Stimulated activated CD4-positive, alpha-beta T cell treated with anti-CD3 and anti-CD28 coated beads, Interleukin-4, amount 100 ng/mL, for 48 hours (primary cell): ENCODE measurements at places on chromosomes 7 and 10.

DNA sequence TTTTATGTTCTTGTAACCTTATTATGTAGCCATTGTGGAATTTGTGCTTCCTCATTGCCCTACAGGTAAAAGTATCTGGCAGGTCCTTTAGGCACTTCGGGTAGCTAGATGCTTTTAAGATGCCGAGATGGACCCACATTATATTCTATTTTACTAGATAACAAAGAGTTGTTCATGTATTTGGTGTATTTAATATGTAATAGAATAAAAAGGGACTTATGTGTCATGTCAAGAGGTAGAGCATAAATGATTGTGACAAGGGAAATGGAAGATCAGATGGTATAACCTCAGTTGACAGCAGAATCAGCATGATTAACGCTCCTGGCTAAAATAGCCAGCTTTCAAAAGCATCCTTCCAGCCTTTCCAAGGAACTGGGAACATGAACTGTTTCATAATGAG, 50.6 kb downstream of the NPY start:
- no peak for DNase-seq

- no peak for DNase-seq
Measured at GRCh38 chr7:29196191-29196590, 1.6 kb downstream of the CHN2 start.

DNA sequence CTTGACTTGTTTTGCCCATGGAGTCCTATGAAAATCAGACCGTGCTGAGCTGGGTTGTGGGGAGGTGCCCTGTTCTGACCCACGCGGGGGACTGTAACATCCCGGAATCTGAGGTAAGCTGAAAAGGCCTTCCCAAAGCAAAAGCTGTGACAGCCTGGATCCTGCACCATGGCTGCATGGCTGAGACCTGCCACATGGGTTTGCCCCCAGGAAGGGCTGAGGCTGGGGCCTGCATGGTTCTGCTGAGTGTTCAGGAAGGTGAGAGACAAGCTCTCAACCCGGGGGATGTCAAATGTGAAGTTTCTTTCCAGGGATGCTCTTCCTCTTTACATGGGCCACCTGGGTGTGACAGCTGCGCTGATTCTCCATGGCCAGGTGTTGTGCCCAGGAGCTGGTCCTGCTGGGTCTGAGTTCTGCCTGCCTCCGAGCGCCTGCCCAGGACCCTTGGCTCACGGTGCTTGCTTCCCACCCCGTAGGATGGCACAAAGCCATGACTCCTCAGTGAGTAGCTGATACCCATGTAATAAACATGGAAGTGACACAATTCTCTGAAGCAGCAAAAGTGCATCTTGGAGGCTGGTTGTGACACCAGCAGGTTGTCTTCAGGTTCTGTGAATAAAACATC, 58.3 kb downstream of the VIPR2 start:
- DNase-seq: no peak

DNA sequence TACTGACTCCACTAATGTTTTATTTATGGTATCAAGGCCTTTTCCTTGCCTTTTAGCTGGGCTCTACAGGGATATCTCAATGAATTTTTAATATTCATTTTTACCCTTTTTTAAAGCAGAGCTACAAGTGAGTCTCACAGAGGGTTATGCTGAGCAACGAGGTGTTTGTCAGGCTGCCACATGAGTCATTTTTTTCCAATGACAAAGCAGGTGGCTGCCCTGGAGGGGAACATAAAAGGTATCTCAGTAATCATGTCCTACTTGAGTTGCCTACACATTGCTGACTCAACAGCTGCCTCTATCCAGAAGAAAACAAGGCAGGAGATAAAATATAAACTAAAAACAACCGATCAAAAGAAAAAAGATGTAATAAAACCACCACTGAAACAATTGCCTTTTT, 1004.9 kb upstream of the POT1 start:
- no peak for DNase-seq

- DNase-seq: peak; percentile 73
Measured at GRCh38 chr7:100965723-100966541, 3.4 kb upstream of the MUC12 start.

DNA sequence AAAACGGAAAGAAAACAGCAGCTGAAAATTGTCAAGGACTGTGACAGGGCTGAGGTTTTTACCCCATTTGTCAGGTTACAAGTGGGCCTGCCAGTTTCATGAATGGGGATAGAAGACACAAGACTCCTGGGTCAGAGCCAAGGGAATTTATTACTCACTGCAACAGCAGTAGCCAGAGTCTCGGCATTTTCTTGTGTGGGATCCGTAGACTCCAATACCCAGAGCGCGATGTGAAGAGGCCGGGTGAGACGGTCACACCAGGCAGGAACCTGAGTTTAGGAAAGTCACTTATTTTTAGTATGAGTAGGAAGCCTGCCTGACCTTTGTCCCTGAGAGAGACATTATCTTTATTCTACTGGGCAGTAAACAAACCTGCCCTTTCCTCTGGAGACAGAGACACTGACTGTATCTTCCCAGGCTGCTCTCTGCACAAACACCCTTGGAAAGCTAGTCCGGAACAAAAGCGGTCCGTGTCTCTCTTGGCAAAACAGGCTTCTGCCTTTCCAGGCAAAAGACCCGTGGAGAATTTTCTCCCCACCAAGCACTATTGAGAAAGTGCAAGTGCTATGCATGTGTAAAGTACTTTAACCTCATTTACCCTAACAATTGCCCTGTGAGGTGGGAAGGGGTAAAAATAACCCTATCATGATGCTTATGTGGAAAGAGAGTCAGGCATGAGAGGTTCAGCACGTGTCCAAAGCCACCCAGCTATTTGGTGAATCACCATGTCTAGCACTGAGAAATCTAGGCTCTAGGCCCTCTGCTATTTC, 58.4 kb downstream of the JCAD start:
- no peak for DNase-seq

DNA sequence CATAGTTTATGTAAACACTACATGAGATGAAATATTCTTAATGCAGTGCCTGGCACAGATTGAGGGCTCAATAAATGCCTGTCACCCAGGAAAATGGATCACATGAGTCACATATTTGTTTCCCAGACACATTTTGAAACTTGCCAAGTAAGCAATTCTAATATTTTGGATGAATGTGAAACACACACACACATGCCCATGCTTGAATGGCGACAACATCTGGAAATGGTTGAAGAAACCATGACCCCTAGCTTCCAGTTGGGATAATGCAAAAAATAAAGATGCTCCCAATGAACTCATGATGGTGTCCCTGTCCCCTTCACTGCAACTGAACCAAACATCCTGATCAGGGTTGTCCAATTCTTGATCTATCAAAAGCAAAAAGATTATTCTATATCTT, 797.3 kb downstream of the XPNPEP1 start:
- no peak for DNase-seq

GRCh38 chr7:128453836-128454804, 1.6 kb upstream of the HILPDA start:
- no peak for DNase-seq

DNA sequence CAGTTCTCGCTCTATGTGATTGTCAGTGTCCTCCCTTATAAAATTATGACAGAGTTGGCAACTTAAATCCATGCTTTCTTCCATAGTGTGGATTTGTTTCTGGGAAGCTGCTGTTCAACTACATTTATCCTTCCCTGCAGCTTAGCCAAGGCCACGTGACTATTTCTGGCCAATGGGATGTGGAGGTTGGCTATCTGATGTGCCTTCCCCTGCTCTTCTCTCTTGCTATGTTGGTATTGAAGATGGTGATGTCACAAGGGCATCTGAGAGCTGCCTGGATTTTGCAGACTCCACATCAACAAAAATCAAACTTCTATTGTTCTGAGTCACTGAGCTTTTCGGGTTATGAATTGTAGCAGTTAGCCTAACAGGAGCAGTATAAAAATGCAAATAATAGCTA, 164.9 kb upstream of the RHOBTB1 start:
- no peak for DNase-seq

- no peak for DNase-seq
Measured at GRCh38 chr7:157500171-157500960, 163.6 kb downstream of the DNAJB6 start.
